Left ventricle myocardium inferior (tissue), 1 donor: ENCODE measurements at places on chromosomes 2 and 18. TPM values are rescaled to one million over a fixed set of nuclear protein-coding genes. Genes with fewer than 3 reads are reported as not detected.
A peak's percentile ranks its signal among the peaks of the same experiment; 100 is the strongest.

DNA sequence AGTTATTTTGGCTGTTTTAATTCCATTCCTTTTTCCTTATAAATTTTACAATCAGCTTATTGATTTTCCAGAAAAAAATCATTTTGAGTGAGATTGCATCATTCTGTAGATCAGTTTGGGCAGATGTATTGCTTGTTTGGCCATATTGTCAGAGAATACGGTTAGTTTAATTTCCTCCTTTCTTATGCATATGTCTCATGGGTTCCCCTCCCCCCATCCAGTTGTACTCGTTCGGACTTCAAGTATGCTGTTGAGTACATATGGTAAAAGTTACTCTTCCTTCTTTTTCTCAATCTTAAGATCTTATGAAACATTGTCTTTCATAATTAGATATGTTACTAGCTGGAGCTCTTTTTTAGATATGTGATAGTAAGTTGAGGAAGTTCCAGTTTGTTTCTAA is 131.2 kb upstream of the TTC27 start:
- H3K4me1 ChIP-seq: no peaks in the 10 kb centered on the region
- H3K27ac ChIP-seq: no peak overlapping the region
- no peak for DNase-seq
- peaks cover 74% of the 10 kb centered on the region for H3K36me3 ChIP-seq

GRCh38 chr2:191892391-191892790 is 45.5 kb upstream of the CAVIN2 start:
- no peaks in the 10 kb centered on the region for H3K36me3 ChIP-seq
- no peak overlapping the region for H3K4me3 ChIP-seq
- no peak for DNase-seq
- no peak overlapping the region for H3K27ac ChIP-seq
- H3K27me3 ChIP-seq: no peaks in the 10 kb centered on the region

DNA sequence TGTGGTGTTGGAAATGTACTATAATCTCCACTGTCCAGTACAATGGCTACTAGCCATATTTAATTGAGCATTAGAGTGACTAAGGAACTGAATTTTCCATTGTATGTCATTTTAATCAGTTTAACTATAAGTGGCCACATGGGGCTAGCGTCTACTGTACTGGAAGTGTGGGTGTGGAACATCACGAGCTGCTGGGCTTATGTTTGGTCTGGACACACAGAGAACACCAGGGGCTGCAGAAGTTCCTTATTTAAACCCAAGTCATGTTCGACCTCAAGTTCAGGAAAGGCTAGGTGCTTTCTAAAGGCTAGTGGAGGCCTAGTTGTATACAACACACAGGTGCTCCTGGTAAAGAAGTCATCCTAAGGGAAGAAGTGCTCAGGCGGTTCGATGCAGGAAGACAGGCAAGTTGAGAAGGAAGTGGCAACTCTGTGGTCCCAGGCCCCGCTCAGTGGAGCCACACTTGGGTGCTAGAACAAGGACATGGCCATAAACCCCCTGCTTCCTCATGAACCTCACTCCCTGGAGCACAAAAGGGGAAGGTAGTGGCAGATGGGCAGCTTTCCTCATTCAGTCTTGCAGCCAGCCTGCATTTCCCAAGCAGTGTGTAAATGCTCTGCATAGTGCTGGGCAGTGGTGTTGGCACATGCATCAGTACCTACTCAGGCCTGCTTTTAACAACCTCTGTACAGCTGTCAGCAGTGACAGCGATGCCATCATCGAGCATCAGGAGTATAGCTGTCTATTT is 13.3 kb downstream of the LGALSL start:
- DNase-seq: no peak
- H3K27me3 ChIP-seq: no peaks in the 10 kb centered on the region
- H3K4me3 ChIP-seq: no peak overlapping the region
- H3K27ac ChIP-seq: no peak overlapping the region
- H3K36me3 ChIP-seq: no peaks in the 10 kb centered on the region

- no peak overlapping the region for H3K27ac ChIP-seq
- H3K27me3 ChIP-seq: no peaks in the 10 kb centered on the region
- H3K4me3 ChIP-seq: no peak overlapping the region
- H3K36me3 ChIP-seq: no peaks in the 10 kb centered on the region
- H3K4me1 ChIP-seq: no peaks in the 10 kb centered on the region
Measured at GRCh38 chr2:179931502-179931901, 70.1 kb upstream of the ZNF385B start.

DNA sequence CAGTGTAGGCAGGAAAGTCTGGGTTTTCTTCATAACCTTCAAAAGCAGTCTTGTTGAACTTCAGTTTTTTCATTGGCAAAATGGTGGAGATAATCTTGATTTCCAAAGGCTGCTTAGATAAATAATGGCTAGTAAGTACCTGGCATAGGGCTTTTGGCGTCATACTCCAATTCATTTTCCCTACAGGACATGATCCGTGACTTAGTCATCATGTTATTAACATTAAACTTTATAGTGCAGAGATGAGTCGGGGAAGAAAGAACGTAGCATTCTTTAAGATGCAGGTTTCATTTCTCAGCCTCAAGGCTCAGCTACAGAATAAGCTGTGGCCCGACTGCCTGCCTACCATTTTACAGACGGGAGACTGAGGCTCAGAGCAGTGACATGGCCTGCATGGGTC is 64.0 kb downstream of the RALBP1 start:
- H3K4me3 ChIP-seq: no peak overlapping the region
- H3K36me3 ChIP-seq: peaks cover 42% of the 10 kb centered on the region
- no peak overlapping the region for H3K27ac ChIP-seq

DNA sequence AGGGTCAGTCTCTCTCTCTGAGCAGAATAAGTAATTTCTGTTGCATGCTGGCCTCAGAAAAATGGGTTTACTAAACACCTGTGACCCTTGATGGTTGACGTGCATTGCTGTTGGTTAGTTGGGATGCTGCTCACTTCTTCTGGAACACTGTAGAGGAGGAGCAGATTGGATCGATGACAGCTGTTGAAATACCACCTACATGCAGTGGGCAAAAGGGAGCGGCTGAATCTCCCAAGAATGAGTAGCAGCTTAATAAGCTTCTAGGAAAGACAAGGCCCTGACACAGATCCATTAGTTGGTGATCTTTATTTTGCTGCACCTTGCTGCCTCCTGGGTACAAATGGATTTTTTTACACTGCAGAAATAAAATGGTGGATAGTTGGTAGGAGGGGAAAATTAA is 43.2 kb downstream of the KDM3A start:
- H3K4me1 ChIP-seq: peaks cover 53% of the 10 kb centered on the region
- DNase-seq: no peak
- peaks cover 99% of the 10 kb centered on the region for H3K36me3 ChIP-seq
- no peak overlapping the region for H3K4me3 ChIP-seq
- H3K27ac ChIP-seq: no peak overlapping the region
- H3K27me3 ChIP-seq: no peaks in the 10 kb centered on the region

GRCh38 chr2:36097022-36097421 is 258.6 kb upstream of the CRIM1 start:
- no peak for DNase-seq
- H3K4me1 ChIP-seq: no peaks in the 10 kb centered on the region
- no peaks in the 10 kb centered on the region for H3K27me3 ChIP-seq
- H3K36me3 ChIP-seq: no peaks in the 10 kb centered on the region
- no peak overlapping the region for H3K4me3 ChIP-seq

DNA sequence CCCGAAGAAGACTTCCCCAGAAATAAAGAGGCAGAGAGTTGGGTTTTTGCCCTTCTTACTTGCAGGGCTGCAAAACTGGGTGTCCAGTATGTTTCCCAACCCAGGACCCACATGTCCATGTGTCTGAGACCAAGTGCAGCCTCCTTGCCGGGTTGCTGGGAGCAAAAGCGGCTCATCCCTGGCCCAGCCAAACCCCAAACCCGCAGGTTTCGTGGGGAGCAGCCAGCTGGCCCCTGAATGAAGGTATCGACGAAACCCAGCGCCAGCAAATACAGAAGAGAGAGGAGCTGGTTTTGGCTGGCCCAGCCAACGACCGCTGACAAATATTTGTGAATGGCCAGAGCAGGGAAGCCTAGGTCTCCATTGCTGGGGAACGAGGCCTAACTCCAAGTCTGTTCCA is 197.1 kb downstream of the SMAD7 start:
- no peaks in the 10 kb centered on the region for H3K27me3 ChIP-seq
- H3K4me3 ChIP-seq: no peak overlapping the region
- H3K27ac ChIP-seq: no peak overlapping the region
- peaks cover 10% of the 10 kb centered on the region for H3K36me3 ChIP-seq
- H3K4me1 ChIP-seq: peaks cover 76% of the 10 kb centered on the region
- no peak for DNase-seq

- no peak overlapping the region for H3K27ac ChIP-seq
- H3K4me3 ChIP-seq: no peak overlapping the region
- peaks cover 45% of the 10 kb centered on the region for H3K36me3 ChIP-seq
- no peaks in the 10 kb centered on the region for H3K4me1 ChIP-seq
Measured at GRCh38 chr2:207747653-207748560, 21.8 kb downstream of the FZD5 start.

- H3K4me1 ChIP-seq: peaks cover 84% of the 10 kb centered on the region
- H3K36me3 ChIP-seq: peaks cover 12% of the 10 kb centered on the region
- H3K27ac ChIP-seq: no peak overlapping the region
- no peaks in the 10 kb centered on the region for H3K27me3 ChIP-seq
Measured at GRCh38 chr2:134405611-134406081, 151.8 kb downstream of the MGAT5 start.

GRCh38 chr18:74289137-74289536 is 2.6 kb downstream of the CYB5A start:
- peaks cover 83% of the 10 kb centered on the region for H3K4me1 ChIP-seq
- H3K27ac ChIP-seq: peak overlapping the region; percentile 90
- peak overlapping the region; percentile 29 for H3K4me3 ChIP-seq
- no peak for DNase-seq

DNA sequence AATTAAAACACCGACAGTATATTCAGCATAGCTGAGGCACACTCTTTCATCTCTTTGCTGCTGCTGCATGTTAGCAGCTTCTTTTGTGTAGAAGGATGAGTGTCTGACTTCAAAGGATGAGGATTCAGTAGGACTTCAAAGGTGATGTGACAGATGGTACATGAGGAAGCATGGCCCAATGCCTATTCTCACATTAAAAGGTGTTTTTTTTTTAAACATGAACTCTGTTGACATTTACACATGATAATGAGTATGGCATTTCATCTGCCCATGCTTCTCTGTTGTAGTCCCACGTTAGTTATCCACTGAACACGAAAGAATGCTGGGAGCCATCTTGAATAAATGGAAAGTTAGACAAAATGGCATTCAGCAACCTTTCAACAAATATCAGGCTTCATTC is 1950.8 kb upstream of the PIK3C3 start:
- H3K27ac ChIP-seq: no peak overlapping the region
- H3K4me3 ChIP-seq: no peak overlapping the region
- no peaks in the 10 kb centered on the region for H3K27me3 ChIP-seq
- no peaks in the 10 kb centered on the region for H3K4me1 ChIP-seq

The FOXD4L1 gene
- total RNA-seq: 0.11 TPM

The SMARCAL1 gene
- total RNA-seq: 7.5 TPM

The HOXD11 gene
- total RNA-seq: not detected

The TUBA4B gene
- not detected for total RNA-seq

The SLC8A1 gene
- 990 TPM for total RNA-seq
